ELR (cell line): ENCODE measurements at places on chromosomes 1 and 21.

DNA sequence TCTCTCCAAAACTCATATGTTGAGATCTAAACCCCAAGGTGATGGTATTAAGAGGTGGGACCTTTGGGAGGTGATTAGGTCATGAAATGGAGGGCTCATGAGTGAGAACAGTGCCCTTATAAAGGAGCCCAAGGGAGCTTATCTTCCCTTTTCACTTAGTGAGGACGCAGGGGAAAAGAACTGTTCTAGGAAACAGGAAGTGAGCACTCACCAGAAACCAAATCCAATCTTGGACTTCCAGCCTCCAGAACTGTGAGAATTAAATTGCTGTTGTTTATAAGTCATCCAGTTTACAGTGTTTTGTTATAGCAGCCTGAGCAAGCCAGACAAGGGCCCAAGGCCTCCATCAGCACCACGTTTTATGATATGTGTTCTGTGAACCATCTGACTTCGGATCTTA is 60.3 kb upstream of the LRRC8D start:
- DNase-seq = no peak

GRCh38 chr1:66559517-66559916 is 25.6 kb downstream of the SGIP1 start:
- no peak for DNase-seq

DNA sequence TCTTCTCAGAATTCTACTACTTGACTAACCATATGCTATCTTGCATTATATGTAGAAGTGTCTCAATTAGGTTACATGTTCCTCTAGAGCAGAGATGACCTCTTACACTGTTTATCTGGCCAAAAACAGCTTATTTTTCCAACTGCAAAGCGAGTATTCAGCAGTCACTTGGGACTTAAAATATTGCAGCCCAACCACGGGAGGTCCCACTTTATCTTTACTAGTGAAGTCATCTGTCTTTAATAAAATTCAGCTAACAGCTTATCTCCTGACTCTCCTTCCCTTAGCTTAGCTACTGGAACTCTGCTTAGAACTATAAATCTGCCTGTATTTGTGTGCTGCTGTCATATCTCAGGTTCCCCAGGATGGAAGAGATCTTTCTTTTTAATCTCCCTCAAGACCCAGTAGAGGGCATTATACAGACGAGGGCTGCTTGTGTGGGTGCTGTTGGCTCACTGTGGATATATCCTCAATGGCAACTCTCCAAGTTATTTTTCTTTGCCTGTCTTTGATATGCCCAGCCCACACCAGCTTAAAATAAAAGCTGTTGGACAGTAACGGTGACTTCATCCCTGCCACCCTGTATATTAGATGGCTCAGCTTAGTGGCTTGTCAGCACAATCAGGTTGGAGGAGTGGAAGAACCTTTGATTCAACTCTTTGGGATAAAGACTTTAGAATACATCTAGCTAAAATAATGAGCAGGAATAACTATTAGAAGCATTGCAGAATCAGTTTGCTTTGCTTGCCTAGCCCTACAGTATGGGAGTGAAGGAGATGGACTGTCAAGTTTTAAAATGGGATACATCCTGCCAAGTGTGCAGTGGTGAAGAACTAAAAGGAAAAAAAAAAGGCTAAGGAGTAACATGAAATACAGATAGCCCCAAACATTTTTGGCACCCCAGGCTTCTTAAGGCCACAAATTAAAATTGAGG is 9.6 kb downstream of the ENSA start:
- peak; percentile 87 for DNase-seq

DNA sequence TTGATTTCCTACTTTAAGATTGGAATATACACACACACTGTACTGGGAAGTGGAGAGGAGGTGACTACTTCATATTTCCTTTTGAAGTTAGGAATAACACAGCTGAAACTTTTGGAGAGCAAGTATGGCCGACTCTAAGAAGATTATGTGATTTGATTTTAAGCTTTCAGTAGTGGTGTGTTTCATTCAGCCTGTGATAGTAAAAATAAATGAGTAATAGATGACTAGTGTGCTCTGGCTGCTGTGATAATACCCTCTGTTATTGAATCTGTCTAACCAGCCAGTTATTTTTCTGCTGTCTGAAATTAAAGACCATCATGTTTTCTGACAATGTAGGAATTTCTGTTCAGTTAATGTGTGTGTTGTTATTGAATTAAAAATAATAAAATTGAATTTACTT is 48.3 kb downstream of the CTTNBP2NL start:
- DNase-seq = peak; percentile 81

DNA sequence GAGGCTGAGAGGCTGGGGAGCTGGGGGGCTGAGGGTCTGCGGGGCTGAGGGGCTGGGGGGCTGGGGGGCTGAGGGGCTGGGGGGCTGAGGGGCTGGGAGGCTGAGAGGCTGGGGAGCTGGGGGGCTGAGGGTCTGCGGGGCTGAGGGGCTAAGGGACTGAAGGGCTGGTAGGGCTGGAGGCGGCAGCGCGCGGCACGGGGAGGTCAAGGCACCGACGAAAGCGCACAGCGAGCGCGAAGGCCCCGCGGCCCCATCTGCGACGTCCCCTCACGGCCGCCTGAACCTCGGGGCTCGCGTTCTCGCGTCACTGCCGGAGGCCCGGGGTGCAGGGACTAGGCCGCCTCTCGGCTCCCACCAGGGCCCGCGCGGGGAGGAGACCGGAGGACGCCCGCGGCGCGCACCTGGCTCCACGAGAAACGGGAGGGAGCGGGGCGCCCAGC is 356 bp downstream of the INTS11 start:
- no peak for DNase-seq

- no peak for DNase-seq
Measured at GRCh38 chr1:3329640-3330281, 124.7 kb upstream of the ARHGEF16 start.

- peak; percentile 93 for DNase-seq
Measured at GRCh38 chr1:199123615-199124014, 484.8 kb downstream of the PTPRC start.

GRCh38 chr1:15985611-15986297 is 9.9 kb upstream of the ZBTB17 start:
- DNase-seq = peak; percentile 64

GRCh38 chr1:41650028-41650880 is 165.8 kb upstream of the EDN2 start:
- DNase-seq = no peak

DNA sequence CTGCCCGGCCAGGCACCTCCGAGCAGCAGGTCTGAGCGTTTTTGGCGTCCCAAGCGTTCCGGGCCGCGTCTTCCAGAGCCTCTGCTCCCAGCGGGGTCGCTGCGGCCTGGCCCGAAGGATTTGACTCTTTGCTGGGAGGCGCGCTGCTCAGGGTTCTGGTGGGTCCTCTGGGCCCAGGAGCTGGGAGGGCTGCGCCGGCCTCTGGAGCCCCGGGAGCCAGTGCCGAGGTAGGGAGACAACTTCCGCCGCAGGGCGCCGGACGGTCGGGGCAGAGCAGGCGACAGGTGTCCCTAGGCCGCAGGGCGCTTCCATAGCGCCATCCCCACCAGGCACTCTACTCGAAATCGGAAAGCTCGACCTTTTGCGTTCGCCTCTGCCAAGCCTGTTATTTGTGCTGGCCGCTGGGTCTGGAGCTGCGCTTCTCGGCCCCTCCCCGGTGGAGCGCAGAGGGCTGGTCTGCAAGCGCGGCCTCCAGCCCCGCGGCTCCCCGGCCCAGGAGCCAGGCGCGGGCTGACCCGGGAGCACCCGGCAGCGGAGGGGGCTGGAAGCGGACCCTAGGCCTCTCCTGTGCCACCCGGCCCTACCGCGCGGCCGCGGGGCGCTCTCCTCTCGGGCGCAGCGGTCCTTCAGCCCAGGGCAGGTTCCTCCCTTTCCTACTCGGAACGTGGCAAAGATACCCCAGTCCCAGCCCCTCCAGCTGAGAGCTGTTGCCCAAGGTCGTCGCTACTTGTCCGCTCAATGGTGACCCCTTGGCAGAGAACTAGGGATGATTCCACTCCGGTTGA is 2.2 kb downstream of the SIM2 start:
- DNase-seq = no peak

GRCh38 chr1:150464422-150464826 is 22.8 kb upstream of the TARS2 start:
- peak; percentile 74 for DNase-seq

DNA sequence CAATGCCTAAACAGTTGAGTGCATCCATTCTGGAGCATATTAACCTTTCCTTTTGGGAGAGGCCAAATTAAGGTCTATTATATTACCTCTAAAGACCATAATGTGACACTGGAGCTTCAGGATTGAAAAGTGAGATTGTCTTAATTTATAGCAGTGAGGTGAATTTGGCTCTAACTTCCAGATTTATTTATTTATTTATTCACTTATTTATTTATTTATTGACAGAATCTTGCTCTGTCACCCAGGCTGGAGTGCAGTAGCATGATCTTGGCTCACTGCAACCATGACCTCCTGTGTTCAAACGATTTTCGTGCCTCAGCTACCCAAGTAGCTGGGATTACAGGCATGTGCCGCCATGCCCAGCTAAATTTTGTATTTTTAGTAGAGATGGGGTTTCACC is 19.1 kb downstream of the ZCCHC17 start:
- DNase-seq = no peak

DNA sequence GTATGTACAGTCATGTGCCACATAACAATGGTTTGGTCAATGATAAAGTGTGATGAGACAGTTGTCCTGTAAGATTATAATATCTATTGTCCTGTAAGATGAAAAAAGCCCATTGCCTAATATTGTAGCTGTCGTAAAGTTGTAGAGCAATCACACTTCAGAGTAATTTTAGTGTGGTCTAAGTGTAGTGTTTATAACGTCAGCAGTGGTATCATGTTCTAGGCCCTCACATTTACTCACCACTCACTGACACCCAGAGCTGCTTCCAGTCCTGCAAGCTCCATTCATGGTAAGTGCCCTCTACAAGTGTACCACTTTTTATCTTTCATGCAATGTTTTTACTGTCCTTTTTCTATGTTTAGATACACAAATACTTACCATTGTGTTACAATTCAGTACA is 259.9 kb upstream of the RAB4A start:
- DNase-seq = no peak
